Activated CD4-positive, CD25-positive, alpha-beta regulatory T cell (primary cell): ENCODE measurements at places on chromosomes 4 and X.

DNA sequence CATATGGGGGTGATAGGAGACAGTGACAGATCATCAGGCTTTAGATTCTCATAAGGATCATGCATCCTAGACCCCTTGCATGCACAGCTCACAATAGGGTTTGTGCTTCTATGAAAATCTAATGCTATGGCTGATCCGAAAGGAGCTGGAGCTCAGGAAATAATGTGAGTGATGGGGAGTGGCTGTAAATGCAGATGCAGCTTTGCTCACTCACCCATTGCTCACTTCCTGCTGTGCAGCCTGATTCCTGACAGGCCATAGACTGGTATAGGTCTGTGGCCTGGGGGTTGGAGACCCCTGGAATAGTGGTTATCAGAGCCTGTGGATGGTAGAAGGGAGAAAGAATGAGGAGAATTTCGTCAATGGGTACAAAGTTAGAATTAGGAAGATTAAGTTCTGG lies 2751.1 kb downstream of the ARAP2 start:
- DNase-seq, result no peak

DNA sequence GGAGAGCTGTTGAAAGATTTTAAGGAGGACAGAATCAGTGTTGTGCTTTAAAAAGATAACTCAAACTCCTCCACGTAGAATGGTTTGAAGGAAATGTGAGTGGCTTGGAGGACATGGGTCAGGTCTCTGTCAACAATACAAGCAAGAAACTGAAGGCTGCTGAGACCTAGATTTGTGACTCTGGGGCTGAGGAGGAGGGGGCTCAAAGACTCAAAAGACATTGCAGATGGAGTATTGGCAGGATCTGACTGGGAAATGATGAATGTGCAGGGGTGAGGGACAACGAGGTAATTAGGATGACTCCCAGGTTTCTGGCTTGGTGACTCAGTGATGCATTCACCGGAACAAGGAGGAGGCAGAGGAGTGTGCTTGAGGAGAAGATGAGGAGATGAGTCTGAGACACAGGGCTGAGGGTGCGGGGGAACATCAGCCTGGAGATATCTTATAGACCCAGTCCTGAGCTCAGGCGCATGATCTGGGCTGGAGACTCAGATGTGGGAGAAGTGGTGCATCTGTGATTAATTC lies 3.3 kb upstream of the RPS4X start:
- no peak for DNase-seq

DNA sequence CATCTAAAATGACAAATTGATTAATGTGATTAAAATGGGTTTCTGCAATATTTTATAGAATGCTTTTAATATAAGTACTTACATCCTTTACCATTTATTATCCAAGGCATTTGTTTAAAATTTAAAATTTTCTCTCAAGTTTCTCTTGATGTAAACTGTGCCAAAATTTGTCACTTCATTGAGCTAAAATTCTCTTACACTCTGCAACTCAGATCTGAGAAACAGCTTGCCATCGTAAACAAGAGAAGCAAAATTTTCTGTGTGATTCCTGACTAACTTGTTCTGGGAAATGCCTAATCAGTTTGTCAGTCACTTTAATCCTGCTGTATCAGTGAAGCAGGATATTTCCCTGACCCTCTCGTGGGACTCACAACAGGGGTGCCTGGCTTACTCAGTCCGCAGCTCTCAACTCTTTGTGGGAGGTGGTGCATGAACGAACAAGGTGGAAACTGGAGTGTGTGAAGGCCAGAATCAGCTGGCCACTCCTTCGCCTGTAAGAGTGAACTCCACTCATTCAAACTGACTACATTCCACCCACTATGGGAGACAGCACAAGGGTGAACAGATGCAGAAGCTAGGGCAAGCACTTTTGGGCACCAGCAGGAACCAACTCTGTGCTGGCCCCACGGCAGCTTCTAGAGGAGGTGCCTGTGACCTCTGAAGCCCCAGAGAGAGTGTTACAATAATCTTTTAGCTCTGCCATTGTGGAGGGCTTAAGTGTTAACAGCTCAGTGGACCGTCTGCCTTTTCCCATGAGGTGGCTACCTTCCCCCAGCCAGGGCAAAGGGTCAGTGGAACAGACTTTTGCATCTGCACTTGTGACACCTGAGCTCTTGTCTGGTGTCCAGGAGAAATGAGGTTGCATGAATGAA lies 349.4 kb downstream of the FAT4 start:
- no peak for DNase-seq

- DNase-seq, result no peak
These were observed 117.1 kb upstream of the AP1S2 start for GRCh38 chrX:15971696-15972095.

- no peak for DNase-seq
These were observed 63.5 kb downstream of the DCLK2 start for GRCh38 chr4:150141756-150142155.

DNA sequence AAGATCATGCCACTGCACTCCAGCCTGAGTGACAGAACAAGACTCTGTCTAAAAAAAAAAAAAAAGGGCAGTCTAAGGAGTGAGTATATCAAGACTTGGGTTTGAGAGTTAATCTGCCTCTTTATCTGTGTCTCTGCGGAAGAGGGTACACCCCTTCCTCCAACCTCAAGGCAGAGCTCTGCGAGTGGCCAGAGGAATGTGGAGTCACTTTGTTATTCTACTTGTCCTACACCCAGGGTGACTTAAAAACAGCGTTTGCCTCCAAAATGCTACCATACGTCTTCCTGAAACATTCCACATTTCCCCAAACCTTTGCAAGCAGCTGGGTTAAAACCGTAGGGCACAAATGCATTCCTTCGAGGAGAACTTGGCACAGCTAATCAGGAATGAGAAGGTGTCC lies 199.9 kb downstream of the SHOX start:
- DNase-seq, result no peak

- no peak for DNase-seq
These were observed 47.6 kb upstream of the ADAD1 start for GRCh38 chr4:122331195-122331594.

GRCh38 chr4:121814756-121815155 lies 8.9 kb downstream of the CCNA2 start:
- DNase-seq, result no peak

GRCh38 chrX:56782791-56783449 lies 53.9 kb downstream of the NBDY start:
- no peak for DNase-seq

DNA sequence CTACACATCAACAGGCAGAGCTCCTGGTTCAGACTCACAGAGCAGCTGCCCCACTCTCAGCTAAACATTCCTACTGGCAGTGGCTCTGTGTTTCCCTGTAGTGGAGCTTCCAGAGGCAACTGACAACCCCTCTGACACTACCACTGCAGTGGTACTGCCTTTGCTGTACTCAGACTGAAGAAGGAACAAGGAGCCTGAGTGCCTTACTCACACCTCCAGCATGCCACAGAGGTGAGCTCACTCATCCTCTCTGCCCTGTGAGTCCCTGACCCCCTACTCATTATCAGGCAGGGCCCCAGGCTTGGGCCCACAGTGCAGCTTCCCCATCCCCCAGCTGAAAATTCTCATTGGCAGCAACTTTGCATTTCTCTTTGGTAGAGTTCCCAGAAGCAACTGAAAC lies 240.5 kb upstream of the POF1B start:
- no peak for DNase-seq
